ENCODE measurements at places on chromosomes 16 and 17.

GRCh38 chr17:76161619-76162266 lies 20.7 kb upstream of the FOXJ1 start:
- no peaks in the 10 kb centered on the region for H3K36me3 ChIP-seq
- no peak for DNase-seq
- H3K27ac ChIP-seq = no peak overlapping the region
- H3K4me1 ChIP-seq = peaks cover 10% of the 10 kb centered on the region

GRCh38 chr17:40602445-40603443 lies 37.5 kb upstream of the CCR7 start:
- H3K36me3 ChIP-seq = no peaks in the 10 kb centered on the region
- no peaks in the 10 kb centered on the region for H3K4me1 ChIP-seq
- no peaks in the 10 kb centered on the region for H3K27me3 ChIP-seq
- H3K27ac ChIP-seq = no peak overlapping the region
- no peak for DNase-seq

GRCh38 chr17:10059684-10060211 lies 138.7 kb downstream of the GAS7 start:
- DNase-seq = no peak
- no peak overlapping the region for H3K27ac ChIP-seq
- H3K4me3 ChIP-seq = no peak overlapping the region
- no peaks in the 10 kb centered on the region for H3K27me3 ChIP-seq
- H3K4me1 ChIP-seq = peaks cover 10% of the 10 kb centered on the region

DNA sequence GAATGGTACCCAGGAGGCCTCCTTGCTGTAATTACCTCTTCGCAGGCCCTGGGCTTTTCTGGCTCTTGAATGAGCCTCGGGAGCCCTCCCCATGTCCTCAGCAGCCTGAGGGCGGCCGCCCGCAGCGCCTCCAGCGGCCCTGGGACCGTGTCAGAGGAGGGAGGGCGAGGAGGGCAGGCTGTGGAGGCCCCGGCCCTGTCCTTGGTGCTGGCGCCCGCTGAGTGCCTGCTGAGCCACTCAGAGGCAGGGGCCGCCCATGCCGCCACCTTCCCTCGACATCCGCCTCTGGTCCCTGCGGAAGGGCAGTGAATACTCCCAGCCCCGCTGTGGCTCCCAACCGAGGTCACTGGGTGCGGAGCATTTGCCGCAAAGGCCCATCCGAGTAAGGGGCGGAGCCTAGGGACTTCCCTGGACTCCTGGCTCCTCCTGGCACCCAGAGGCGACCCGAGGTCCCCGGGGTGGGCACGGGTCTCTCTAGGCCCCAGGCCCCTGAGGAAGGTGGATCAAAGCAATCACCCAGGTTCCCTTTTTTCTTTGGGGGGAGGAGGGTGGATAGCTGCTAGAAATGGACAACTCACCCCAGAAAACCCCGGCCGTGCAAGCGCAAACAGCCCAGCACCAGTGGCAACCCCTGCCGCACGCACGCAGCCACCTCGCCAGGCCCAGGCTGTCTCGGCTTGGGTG lies 2.8 kb downstream of the RBFOX3 start:
- peaks cover 19% of the 10 kb centered on the region for H3K4me1 ChIP-seq
- no peaks in the 10 kb centered on the region for H3K36me3 ChIP-seq
- H3K27me3 ChIP-seq = peaks cover 88% of the 10 kb centered on the region
- no peak overlapping the region for H3K27ac ChIP-seq
- DNase-seq = peak; percentile 88
- no peak overlapping the region for H3K4me3 ChIP-seq

DNA sequence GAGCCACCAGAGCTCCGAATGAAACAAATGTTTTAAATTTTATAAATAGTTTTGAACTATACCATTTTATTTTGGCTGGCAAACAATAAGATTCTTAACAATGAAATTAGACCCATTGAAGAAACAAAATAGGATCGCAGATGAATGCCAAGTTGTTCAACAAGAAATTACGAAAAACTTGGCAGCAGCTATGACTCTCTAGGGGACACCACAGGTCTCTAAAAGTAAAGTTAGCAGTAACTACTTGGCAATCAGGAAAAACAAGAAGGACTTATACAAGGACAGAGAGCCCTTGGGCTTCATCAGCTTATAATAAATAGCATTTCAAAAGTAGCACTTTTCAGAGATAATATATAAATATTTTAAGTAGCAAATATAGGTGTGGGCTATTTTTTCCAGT lies 603.8 kb upstream of the PSMD7 start:
- no peak overlapping the region for H3K4me3 ChIP-seq
- H3K27me3 ChIP-seq = no peaks in the 10 kb centered on the region
- DNase-seq = no peak
- H3K27ac ChIP-seq = no peak overlapping the region
- H3K36me3 ChIP-seq = no peaks in the 10 kb centered on the region

DNA sequence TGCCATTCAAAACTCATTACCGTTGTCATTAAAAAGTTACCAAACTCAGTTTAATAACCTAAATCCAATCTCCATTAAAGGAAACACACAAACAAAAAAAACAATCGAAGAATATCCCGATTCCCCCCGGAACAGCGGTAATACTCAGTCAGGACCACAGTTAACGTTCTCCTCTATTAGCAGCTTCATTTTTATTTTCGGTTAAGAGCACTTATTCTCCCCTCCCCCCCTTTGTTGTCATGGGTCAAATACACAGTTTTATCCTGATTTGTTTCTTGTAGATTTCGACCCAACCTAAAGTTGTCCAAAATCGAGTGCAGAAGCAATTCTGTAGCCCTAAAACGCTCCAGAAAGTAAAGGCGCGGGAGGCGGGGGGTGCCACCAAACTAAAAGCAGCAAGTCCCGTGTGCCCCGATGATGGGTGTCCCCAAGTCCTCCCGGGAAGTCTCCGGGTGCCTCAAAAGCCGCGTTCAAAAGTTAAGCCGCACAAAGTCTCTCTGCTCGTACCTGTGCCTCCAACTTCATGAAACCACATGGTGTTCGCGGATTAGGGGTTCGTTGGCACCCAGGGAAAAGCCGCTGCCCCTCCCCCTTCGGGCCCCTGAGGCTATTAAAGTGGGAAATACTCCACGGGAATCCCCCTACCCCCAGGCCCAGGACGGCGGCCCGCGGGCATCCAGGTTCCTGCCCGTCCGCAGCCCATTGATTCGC lies 996 bp downstream of the SUMO2 start:
- peaks cover 10% of the 10 kb centered on the region for H3K4me1 ChIP-seq
- H3K4me3 ChIP-seq = peak overlapping the region; percentile 85
- H3K27ac ChIP-seq = peak overlapping the region; percentile 100
- peaks cover 11% of the 10 kb centered on the region for H3K36me3 ChIP-seq
- peak; percentile 50 for DNase-seq

GRCh38 chr17:57724026-57724728 lies 20.9 kb downstream of the CCDC182 start:
- no peaks in the 10 kb centered on the region for H3K36me3 ChIP-seq
- no peak for DNase-seq
- H3K4me1 ChIP-seq = peaks cover 6% of the 10 kb centered on the region
- no peak overlapping the region for H3K27ac ChIP-seq
- H3K4me3 ChIP-seq = no peak overlapping the region

- DNase-seq = no peak
- no peak overlapping the region for H3K4me3 ChIP-seq
- no peak overlapping the region for H3K27ac ChIP-seq
- no peaks in the 10 kb centered on the region for H3K36me3 ChIP-seq
- peaks cover 6% of the 10 kb centered on the region for H3K4me1 ChIP-seq
Observed at GRCh38 chr16:4057439-4057877, 58.8 kb downstream of the ADCY9 start.

DNA sequence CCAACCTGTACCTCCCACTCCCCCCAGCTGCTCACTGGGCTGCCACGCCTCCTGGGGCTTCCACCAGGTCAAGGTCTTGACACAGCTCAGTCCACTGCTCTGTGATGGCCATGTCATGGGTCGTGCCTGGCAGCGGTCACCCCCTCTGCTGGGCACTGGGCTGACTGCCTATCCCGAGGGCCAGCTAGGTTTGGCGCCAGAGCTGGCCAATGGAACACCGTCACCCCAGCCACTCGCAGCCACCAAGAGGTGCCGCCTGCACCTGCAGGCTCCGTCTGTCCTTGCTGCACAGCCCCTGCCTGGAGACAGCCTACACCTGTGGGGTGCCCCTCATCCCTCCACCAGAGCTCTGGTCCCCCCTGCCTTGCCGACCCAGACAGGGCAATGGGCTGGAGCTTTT lies 4.5 kb upstream of the RAB40C start:
- H3K4me1 ChIP-seq = peaks cover 2% of the 10 kb centered on the region
- H3K36me3 ChIP-seq = no peaks in the 10 kb centered on the region
- peaks cover 37% of the 10 kb centered on the region for H3K27me3 ChIP-seq
- H3K27ac ChIP-seq = no peak overlapping the region
- H3K4me3 ChIP-seq = no peak overlapping the region

DNA sequence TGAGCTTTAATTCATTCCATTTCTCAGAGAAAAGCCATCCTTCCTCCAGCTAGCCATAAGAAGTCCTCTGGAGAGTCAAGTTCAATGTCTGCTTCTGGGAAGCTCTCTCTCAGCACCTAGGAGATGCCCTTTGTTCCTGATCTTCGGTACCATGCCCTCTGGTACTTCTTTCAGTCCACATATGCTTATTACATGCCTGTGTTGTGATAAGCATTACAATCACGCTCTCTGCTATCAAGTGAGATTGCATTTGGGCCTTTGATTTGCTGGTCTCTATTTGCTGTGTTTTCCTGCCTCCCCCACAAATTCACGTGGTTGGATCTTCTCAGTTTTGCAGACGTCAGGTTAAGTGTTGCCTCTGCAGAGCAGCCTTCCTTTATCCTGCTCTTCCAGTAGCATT lies 178.1 kb downstream of the TOX3 start:
- no peak for DNase-seq
- no peak overlapping the region for H3K27ac ChIP-seq
- H3K4me1 ChIP-seq = peaks cover 6% of the 10 kb centered on the region
- no peaks in the 10 kb centered on the region for H3K36me3 ChIP-seq
- no peak overlapping the region for H3K4me3 ChIP-seq

GRCh38 chr16:74729783-74730683 lies 29.4 kb upstream of the MLKL start:
- peaks cover 12% of the 10 kb centered on the region for H3K4me1 ChIP-seq
- DNase-seq = no peak
- no peaks in the 10 kb centered on the region for H3K27me3 ChIP-seq
- H3K4me3 ChIP-seq = no peak overlapping the region
- H3K36me3 ChIP-seq = no peaks in the 10 kb centered on the region
- no peak overlapping the region for H3K27ac ChIP-seq

- peaks cover 100% of the 10 kb centered on the region for H3K27me3 ChIP-seq
- no peaks in the 10 kb centered on the region for H3K36me3 ChIP-seq
- H3K4me1 ChIP-seq = no peaks in the 10 kb centered on the region
- DNase-seq = no peak
Observed at GRCh38 chr17:48551596-48552465, 6.9 kb upstream of the HOXB2 start.

- H3K27ac ChIP-seq = no peak overlapping the region
- H3K27me3 ChIP-seq = no peaks in the 10 kb centered on the region
- H3K4me3 ChIP-seq = peak overlapping the region; percentile 16
- H3K36me3 ChIP-seq = no peaks in the 10 kb centered on the region
- peaks cover 10% of the 10 kb centered on the region for H3K4me1 ChIP-seq
- peak; percentile 83 for DNase-seq
Observed at GRCh38 chr16:54193665-54194333, 92.8 kb downstream of the IRX3 start.

- H3K4me1 ChIP-seq = no peaks in the 10 kb centered on the region
- DNase-seq = peak; percentile 99
- H3K27me3 ChIP-seq = no peaks in the 10 kb centered on the region
- H3K4me3 ChIP-seq = peak within 1 kb of the TSS; percentile 75
Observed at GRCh38 chr16:28846080-28846932, at the start of gene TUFM. TSS of gene TUFM (minus strand) at chr16:28846348. CDS start at chr16:28846269, 79 bp downstream.

All from neural progenitor cell (in vitro differentiated cells).